ENCODE measurements at places on chromosomes 6 and 20. TPM values are rescaled to one million over a fixed set of nuclear protein-coding genes. Genes with fewer than 3 reads are reported as not detected.

- no peak for DNase-seq
These were observed 48.7 kb downstream of the TSHZ2 start for GRCh38 chr20:53020834-53021233.

DNA sequence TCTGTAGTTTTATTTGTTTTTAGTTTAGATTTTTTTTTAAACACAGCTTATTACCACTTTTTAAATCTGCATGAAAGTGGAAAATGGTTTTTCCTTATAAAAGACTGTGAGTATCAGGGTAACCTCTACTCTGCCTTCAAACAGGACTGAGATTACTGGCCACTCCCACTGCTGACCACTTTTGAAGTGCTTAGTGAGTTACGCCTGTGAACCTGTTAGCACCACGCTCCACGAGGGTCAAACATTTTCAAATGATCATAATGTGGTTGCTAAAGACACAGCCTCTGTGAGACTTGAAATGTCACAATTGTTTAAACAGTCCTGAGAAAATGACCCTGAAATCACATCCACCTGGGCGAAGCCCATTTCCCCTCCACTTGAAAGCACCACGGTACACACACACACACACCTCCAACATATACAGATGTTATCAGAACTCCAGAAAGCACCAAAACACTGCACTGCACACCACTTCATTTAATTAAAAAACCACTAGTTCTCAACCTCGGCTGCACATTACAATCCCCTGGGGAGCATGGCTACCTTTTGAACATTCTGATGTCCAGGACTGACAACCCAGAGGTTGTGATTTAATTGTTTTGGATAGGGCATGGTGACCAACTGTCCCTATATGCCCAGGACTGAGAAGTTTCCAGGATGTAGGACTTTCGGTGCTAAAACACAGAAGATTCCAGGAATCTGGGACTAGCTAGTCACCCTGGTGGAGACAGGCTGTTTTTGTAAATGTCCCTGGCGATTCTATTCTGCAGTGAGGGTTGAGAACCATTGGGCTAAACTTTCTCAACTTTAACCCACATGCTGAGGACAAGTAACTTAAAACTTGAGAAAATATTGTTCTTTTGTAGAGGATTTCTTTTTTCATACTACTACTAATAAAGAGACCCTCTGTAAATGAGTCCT lies 176.4 kb upstream of the MYLIP start:
- DNase-seq: no peak

The LSM2 gene
- 135 TPM for total RNA-seq

The CCN2 gene
- total RNA-seq: 24.2 TPM

The NRN1 gene
- total RNA-seq: 1.5 TPM

All from neural crest cell (in vitro differentiated cells).